ENCODE measurements at places on chromosomes 16 and 17.

- no peak for DNase-seq
Measured at GRCh38 chr16:68636818-68637217, 8.3 kb upstream of the CDH3 start.

DNA sequence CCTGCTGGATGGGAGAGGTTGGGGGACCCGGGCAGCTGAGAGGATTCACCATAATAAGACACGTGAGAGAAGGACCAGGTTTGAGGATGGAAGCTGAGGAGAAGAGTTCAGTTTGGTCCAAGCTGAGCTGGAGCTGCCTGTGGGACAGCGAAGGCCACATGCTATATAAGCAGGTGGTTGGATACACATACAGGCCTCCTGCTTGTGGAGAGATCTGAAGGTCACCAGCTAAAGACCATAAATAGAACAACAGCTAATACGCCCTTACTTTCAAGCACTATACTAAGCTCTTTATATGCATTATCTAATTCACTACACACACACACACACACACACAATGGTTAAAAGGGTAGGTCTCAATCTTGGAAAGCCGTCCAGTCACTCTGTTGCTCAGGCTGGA lies 32.1 kb downstream of the DUSP14 start:
- DNase-seq = no peak

DNA sequence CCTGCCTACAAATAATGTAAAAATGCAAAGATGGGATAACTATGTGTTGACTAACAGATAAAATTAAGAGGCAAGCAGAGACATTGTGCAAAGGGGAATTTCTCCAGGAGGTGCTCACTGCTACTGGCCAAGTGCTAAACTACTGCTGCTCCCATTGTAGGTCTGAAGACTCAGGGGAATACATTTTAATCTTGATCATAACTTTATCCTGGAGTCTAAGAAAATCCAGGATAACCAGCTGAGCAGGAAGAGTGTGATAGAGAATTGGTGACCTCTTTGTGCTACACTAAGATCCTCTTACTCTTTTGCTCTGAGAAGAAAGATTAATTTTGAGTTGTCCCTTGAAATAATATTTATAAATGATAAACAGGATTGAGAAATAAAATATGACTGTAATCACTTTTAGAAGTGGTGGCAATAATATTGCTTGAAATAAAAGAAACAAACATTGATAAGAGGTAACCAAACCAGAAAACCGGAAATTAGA lies 5.9 kb downstream of the RNF43 start:
- DNase-seq = no peak

- DNase-seq = no peak
Measured at GRCh38 chr17:624341-624860, 90.2 kb downstream of the VPS53 start.

DNA sequence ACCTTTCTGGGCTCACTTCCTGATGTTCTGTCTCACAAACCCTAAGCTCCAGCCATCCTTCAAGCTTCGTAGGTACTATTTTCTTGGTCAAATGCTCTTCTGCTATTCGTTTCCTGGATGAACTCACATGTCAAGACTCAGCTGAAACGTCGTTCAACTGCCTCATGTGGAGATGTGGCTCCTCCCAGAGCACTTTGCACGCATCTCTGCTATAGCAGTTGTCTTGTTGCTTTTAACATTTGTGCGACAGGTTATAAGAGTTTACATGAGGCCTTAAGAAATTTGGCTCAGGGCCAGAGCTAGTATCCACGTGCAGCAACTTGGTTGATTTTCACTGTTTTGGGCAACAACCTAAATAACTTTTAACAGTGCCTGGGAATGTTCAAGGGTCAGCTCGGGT lies 2.8 kb upstream of the KRT40 start:
- no peak for DNase-seq

- DNase-seq = peak; percentile 28
Measured at GRCh38 chr17:61000911-61001310, 323.3 kb downstream of the BCAS3 start.

DNA sequence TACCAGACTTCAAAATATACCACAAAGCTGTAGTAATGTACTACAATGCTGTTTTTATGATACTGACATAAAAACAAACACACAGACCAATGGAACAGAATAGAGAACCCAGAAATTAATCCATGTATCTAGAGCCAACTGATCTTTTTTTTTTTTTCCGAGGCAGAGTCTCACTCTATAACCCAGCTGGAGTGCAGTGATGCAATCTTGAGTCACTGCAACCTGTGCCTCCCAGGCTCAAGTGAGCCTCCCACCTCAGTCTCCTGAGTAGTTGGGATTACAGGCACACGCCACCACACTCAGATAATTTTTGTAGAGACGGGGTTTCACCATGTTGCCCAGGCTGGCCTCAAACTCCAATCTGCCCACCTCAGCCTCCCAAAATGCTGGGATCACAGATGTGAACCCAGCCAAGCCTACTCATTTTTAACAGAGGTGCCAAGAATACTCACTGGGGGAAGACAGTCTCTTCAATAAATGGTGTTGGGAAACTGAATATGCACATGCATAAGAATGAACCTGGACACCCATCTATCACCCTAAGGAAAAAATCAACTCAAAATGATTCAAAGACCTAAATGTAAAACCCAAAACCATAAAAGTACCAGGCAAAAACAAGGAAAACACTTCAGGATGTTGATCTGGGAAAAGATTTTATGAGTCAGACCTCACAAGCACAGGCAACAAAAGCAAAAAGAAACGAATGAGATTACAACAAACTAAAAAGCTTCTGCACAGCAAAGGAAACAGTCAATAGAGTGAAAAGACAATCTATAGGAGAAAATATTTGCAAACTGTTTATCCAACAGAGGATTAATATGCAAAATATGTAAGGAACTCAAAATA lies 63.1 kb downstream of the STX8 start:
- DNase-seq = no peak

DNA sequence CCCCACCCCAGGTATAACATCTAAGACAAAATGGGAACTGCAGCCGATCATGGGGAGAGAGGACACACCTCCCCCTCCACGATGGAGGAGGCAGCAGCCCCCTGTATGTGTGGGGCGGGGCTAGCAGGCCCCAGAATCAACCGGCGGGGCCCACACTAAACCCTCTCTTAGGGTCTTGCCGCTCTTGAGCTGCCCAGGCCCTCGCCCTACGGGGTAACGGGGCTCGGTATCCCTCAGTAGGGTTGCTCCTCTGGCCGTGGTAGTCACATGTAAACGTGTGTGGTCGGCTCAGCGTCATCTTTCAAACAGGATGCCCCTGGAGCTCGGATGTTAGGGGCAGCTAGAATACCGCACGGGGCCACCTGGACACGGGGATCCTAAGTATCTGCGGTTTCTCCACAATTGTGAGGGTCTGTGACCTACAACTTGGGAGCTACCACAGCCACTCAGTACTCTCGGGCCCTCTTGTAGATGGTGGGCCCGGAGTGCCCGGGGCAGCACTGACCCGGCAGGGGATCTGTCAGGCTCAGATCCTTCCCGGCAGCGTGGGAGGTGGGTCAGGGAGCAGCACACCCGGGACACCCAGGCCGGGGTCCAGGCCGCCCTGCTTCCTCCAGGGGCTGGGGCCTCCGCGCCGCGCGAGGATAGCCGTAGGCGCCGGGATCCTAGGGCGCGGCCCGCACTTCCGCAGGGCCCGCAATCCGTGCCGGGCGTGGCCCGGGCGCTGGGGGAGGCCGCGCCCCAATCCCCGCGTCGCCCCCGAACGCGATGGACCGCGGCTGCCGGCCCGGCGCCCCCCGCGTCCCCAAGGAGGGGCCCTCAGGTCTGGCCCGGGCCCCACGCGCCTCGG lies 781 bp downstream of the ARHGDIA start:
- DNase-seq = no peak

GRCh38 chr17:32259586-32259985 lies 6.0 kb upstream of the RHBDL3 start:
- peak; percentile 18 for DNase-seq

DNA sequence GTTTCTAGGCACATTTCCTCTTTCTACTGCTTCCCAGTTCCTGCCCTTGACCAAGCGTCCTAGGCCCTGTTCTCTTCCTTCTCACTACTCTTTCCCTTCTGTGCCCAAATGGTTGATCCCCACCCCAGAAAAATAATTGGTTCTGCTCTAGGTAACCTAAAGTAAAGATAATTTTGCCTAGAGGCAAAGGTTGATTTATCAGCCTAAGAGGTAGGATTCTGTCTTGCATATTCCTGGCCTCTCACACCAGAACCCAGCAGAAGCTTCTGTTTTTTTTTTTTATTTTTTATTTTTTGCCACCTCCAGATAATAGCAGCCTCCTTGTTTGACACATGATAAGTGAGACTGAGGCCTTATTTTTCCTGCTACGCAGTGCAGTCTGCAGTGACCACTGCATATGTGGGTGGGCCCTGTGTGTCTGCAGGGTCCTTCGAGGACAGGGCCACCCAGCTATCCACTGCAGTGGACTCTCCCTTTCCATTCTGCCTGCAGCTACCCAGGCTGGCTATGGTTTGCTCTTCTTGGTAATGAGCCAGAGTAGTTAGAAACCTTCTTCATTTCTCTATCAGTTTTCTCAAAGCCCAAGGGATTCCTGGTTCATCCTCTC lies 701 bp downstream of the PIPOX start:
- no peak for DNase-seq

GRCh38 chr16:87603684-87604633 lies 1.7 kb downstream of the JPH3 start:
- DNase-seq = no peak

GRCh38 chr17:163514-164098 lies 17.8 kb downstream of the DOC2B start:
- no peak for DNase-seq

DNA sequence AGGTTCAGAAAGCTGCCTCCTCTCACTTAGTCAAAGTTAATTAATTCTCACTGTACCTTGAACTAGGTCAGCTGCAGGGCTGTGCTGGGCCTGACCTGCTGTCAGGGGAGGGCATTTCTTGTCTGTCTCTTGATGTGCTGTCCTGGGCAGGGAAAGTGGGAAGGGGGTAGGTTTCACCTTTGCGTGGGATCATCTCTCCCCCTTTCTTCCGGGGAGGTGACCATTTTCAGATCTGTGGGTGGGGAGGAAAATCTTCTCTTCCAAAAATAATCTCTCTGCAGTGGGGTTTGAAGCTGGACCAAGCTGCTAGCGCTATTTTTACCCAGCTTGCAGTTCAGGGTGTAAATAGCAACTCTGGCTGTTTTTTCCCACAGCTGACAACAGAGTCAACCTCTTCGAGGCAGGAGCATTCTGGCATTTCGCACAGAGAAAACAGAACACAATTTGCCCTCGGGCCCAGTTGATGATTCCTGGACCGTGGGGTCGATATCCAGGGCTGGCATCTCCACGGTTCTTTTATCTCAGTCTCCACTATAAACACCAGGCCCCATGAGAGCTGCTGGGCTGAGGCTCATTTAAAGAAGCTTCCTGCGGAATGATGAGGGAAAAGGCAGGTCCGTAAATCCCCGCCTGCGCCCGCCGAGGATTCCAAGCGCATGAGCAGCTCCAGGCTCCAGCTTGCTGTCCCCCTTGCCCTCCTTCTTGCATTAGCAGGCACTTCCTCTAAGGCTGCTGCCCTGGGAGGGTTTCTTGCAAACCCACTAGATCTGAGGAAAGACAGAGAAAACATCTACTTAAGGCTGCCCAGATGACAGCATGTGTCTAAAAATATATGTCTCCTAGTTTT lies 93.9 kb downstream of the YPEL2 start:
- no peak for DNase-seq

- peak; percentile 10 for DNase-seq
Measured at GRCh38 chr17:73705594-73705993, 61.3 kb upstream of the SDK2 start.

GRCh38 chr17:29757788-29758187 lies 135.1 kb upstream of the CORO6 start:
- DNase-seq = no peak

GRCh38 chr16:12240036-12240435 lies 263.5 kb downstream of the SNX29 start:
- peak; percentile 13 for DNase-seq

DNA sequence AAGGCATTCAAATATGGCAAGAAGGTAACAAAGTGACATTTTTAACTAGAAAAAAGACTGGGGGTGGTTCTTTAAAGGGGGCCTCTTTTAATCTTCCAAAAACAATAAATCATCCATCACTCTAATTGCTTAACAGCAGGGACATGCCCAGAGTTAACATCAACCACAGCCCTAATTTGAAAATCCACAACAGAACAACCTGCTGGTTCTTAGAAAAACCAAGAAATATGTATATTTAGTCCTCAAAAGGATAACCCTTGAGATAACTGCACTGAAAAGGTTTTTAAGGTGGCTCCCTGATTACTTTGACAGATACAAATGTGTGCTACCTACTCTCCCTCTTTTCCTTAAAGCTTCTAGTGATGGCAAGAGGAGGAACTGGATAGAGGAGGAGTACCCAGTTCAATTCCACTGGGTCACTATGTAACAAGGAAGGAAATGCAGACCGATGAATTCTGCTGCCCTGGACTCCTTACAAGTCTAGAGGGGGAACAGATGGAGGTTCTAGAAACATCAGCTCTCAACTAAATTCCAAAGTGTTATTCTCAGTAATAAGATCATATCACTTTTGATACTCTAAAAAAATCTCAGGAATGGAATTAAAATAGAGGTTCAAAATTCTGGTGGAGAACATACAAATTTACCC lies 54.3 kb downstream of the N4BP1 start:
- DNase-seq = no peak

DNA sequence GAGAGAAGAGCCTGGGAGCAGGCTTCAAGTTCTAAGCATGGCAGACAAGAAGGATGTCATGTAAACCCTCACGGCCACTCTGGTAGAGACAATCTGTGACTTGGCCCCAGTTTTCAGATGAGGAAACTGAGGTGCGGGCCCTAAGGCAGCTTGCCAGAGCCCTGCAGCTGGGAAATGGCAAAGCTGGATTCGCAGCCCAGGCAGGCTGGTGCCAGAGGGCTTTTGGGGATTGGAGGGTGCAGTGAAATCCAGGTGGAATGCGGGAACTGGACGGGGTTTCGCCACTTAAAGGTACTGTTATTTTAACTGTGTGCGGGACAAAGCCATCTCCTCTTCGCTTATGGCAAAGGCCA lies 477 bp upstream of the OSGIN1 start:
- DNase-seq = no peak

GRCh38 chr17:79079421-79080200 lies 5.0 kb downstream of the ENGASE start:
- DNase-seq = no peak

DNA sequence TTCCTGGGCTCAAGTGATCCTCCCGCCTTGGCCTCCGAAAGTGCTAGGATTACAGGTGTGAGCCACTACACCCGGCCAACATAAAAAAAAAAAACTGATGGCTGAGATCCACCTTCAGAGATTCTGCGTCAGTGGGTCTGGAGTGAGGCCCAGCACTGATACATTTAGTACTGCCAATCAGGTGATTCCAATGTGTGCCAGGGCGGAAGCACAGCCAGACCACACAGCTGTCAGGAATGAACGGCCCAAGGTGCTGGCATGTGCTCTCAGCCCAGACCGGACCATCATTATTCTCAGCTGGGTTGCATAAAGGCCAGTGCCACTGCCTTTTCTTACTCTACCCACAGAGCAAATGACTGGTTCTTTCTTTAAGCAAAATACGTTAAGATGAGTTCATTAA lies 1.2 kb upstream of the BCO1 start:
- no peak for DNase-seq

GRCh38 chr17:4125552-4125951 lies 17.3 kb downstream of the ZZEF1 start:
- DNase-seq = no peak

Data from AG09309 (cell line).